ENCODE measurements at places on chromosomes 6 and 20.

DNA sequence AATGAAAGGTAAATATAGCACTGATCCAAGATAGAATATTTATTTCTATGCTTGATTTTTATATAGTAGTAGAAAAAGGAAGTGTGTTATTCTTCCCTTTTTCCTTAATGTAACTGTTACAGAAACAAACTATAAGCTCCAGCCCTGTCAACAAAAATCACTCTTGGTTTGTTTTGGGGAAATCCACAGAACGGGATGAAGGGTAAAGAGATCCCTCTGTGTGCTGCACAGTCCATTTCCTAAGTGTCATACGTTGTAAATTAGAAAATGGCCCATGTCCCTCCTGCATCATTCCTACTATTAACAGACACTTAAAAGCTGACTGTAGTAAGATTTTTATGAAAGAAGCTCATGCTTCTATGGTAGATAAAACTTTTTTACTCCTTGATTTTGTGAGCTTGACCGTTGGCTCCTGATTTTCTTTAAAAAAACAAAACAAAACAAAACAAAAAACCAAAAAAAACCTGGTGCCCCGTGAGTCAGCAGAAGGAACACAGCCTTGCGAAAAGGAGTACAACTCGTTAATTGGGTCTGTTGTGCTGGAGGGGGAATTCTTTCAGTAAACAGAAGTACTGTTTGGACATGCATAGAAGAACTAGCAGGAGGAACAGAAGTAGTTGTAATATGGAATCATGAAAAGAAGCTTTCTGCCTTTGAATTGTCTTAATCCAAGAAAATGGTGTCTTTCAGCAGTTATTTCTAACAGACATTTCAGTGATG lies 67.5 kb downstream of the RTN4IP1 start:
- DNase-seq, result no peak

DNA sequence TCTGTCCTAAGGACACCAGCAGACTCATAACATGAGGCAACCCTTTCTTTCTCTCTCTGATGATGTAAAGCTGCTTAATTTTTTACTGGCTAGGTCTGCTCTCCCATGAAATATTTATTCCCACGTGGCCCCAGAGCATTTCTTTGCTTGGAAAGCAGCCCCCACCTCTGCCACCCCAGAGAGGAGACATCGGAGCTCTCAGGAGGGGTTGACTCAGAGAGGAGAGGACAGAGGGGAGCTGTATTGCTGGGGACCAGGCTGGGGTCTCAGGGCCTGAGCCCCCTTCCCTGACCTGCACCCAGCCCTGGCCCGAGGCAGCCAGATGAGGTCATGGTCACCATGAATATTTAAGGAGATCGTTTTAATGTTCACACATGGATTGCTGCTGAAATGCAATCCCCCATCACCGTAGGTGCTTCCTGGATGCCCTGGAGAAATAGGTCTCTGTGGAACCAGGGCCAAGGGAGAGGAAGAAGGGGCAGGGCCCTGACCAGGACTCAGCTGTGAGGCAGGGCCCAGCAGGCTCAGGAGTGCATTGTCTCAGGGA lies 117.5 kb downstream of the DLL1 start:
- DNase-seq, result peak; percentile 9

- DNase-seq, result no peak
Observed at GRCh38 chr20:50516180-50516934, 6.2 kb downstream of the PTPN1 start.

- DNase-seq, result no peak
Observed at GRCh38 chr6:14757418-14757817, 488.5 kb upstream of the JARID2 start.

DNA sequence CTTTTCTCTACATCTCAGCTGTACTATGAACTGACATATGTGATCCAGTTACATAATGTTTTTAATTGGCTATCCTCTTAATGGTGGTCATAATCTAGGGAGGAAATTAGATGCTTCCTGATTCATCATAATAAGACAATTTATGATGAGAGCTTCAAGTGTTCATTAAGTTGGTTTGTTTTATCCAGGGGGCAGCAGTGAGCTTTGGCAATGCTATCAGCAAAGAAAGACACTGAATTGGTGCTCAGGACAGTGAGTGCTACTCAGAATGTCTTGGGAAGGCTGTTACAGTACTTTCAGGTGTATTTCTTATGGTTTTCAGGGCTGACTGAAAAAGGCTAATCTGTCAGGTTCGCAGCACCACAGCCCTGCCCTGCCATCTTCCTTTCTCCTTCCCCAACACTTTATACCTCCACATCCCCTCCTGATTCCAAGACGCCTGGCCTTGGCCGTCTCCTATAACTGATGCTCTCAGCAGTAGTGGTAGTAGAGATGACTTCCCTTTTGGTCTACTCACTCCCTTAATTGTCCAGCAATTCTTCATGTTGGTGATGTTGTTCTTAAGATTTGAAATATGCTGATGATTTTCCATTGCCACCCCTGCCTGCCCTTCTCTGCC lies 67.0 kb upstream of the TNFAIP3 start:
- no peak for DNase-seq

DNA sequence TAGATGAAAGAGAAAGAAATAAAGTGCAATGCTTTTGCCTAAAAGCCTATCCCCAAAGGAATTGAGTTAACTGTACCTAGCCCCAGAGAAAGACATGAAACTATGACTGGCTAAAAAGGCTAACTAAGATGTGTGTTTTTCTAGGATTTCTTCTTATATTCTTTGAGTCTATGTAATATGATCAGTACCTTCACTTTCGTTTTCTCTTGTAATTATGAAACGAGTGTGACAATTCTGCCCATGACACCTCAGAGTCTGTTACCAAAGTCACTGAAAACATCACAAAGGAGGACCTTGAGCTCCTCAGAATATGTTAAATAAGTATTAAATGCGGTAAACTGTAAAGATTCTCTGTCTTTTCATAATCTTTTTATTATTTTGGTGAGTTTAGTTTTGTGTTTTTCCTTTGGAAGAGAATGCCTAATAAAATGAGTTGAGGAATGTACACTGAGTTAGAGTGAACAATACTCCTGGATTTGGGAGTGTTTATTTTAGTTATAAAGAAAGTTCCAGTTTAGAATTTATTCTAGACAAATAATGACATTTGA lies 141.3 kb downstream of the FUT9 start:
- DNase-seq, result no peak

GRCh38 chr20:54794110-54794509 lies 318.7 kb downstream of the DOK5 start:
- no peak for DNase-seq

DNA sequence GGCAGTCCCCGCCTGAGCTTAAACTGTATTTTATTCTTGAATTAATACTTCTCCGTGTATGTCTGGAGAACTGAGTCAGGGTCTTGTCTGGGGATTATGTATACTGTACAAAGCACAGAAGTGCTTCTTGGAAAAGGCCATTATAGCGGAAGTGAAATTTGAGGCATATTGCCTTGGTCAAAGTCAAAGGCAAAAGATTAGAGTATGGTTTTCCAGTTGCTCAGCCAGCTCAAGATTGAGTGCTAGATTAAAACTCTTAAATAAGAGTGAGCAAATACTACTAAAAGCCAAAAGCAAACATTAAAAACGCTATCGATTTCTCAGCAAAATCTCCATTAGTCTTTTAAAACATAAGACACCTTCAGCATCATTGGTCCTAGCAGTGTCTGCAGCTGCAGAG lies 207.7 kb upstream of the MAN1A1 start:
- no peak for DNase-seq

- DNase-seq, result peak; percentile 63
Observed at GRCh38 chr6:35017411-35018181, 123.5 kb downstream of the TCP11 start.

- DNase-seq, result no peak
Observed at GRCh38 chr20:16158976-16159286, 414.3 kb downstream of the KIF16B start.

GRCh38 chr20:25626779-25627178 lies 3.0 kb upstream of the NANP start:
- DNase-seq, result no peak

DNA sequence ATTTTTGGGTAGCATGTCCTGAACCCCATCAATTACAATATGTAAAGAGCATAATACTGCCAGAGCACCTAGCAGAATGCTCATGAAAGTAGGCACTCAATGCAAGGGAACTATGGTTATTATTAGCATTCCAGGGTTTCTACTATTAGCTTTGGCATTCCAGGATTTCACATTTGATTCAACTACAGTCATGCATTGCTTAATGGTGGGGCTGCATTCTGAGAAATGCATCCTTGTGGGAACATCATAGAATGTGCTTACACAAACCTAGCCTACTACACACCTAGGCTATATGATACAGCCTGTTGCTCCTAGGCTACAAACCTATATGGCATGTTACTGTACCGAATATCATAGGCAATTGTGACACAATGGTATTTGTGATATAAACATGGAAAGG lies 247.8 kb downstream of the CD83 start:
- no peak for DNase-seq

- no peak for DNase-seq
Observed at GRCh38 chr20:61724376-61724775, 341.3 kb downstream of the TAF4 start.

DNA sequence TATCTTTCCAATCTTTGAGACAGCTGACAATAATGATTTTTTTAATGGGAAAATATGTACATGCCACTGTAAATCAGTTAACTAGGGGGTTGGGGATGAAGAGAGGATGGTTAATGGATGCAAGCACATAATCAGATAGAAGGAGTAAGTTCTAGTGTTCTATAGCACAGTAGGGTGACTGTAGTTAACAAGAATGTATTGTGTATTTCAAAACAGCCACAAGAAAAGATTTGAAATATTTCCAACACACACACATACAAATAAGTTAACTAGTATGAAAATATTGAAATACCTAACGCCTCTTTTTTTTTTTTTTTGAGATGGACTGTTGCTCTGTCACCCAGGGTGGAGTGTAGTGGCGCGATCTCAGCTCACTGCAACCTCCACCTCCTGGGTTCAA lies 153.4 kb upstream of the SALL4 start:
- DNase-seq, result no peak

DNA sequence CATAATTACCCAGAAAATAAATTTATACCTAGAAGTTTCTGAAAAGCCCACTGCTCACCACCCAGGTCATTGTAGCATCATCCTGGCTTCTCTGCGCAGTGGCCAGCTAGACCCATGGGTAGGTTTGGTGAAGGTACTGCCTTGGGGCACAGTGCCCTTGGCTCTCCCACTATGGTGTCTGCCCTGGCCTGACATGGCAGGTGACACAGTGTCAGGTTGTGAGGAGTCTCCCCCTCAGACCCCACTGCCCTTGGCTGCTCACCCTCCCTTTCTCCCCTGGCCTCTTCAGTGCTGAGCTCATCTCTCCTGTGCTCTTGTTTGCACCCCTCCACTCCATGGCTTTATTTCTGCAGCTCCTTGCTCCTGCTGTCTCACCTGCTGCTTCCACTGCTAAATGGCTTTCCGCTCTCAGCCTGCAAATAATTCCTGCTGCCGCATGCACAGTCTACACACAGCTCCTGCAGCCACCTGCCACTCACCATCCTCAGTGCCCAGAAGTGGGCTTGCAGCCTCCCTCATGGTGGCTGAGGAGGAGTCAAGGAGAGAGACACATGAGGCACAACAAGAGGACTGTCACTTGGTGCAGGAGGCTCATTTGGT lies 313.4 kb upstream of the MOCS1 start:
- DNase-seq, result no peak

DNA sequence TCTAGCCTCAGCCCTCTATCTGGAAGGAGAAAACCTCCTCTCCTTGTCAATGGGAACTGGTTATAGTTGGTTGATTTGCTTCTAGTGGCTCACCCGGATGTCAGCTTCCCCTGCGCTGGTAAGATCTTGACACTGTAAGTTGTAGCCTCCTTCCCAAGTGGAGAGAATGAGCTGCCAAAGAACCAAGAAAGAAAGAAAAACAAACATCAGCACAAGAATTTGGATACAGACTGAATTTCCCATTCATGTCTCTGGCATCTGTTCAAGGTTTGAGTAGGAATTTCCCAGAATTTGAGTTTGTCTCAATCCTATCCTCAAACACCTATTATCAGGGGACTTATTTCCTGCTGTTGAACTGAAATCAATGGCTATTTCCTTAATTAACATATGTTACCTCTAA lies 44.1 kb downstream of the ELOVL2 start:
- DNase-seq, result no peak

GRCh38 chr6:166010136-166010960 lies 157.3 kb downstream of the TBXT start:
- DNase-seq, result peak; percentile 74

- no peak for DNase-seq
Observed at GRCh38 chr6:111958534-111958933, 85.3 kb upstream of the FYN start.

DNA sequence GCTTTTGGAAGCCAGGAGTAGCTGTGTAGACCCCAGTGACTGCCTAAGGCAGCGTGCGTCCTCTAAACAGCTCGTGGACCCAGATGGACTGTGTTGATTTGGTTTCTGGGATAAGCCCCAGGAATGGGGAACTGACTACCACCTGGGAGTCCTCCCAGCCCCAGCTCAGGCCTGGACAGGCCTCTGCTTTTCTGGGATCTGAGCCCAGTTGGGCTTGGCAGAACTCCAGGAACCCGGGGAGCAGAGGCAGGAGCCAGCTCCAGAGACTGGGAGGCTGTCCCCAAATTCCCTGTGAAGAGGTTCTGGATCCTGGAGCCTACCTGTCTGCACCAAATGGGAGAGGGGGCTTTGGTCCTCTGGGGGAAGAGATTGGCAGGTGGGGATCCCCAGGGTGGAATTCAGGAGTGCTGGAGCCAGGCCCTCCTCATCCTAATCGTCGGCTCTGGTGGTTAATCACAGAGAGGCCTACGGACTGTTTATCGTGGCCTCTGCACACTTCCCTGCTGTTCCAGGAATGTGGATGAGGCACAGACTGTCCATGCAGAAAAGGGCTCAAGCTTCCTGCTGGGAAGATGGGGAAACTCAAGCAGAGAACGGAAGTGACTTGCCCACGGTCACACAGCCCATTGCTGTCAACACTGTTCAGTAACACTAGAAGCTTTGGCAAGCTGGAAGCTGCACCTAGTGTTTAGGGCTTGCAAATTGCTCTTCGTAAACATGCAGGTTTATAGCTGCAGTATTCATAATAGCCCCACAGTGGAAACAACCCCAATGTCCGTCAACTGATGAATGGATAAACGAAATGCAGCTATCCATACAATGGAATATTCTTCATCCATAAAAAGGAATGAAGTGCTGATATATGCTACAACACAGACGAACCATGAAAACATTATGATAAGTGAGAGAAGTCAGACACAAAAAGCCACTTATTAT lies 100.6 kb downstream of the KCNB1 start:
- peak; percentile 79 for DNase-seq

DNA sequence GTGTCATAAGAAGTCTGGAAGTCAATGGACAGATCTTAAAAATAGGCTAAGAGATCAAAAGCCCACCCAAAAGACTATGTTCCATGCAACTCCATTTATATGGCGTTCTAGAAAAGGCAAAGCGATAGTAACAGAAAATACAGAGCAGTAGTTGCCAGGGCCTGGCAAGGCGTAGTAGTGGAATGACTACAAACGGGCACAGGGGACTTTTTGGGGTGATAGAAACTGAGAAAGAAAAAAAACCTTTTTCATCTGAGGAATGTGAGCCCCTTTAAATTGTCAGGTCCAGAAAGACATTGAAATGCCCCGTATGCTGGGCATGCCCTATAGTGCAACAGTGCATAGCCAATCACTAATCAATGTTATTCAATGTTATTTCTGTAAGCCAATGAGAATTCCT lies 47.2 kb upstream of the FAM50B start:
- no peak for DNase-seq

All from left hindlimb (tissue), 1 donor.